ENCODE measurements at places on chromosomes 2 and 18.

- no peak for DNase-seq
Measured at GRCh38 chr2:105183555-105184323, 57.8 kb upstream of the GPR45 start.

GRCh38 chr18:62426191-62426488 lies 96.7 kb upstream of the ZCCHC2 start:
- DNase-seq, result no peak

DNA sequence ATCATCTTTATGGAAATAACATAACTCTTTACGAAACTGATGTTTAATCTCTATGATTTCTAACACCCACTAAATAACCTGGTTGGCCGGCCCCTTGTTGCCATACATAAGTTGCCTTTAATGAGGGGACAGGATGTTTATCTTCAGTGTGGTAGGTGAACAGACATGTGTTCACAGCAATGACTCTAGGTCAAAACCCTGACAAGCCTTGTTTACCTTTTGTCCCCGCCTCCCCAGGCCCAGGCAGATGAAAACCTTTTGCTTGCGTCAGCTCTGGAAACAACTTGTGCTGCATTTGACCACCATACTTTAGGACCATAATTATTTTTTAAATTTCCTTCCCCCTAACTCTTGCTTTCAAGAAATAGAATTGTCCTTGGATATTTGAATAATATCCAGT lies 2.9 kb upstream of the DSG4 start:
- no peak for DNase-seq

- DNase-seq, result no peak
Measured at GRCh38 chr2:36380624-36381481, 25.3 kb downstream of the CRIM1 start.

DNA sequence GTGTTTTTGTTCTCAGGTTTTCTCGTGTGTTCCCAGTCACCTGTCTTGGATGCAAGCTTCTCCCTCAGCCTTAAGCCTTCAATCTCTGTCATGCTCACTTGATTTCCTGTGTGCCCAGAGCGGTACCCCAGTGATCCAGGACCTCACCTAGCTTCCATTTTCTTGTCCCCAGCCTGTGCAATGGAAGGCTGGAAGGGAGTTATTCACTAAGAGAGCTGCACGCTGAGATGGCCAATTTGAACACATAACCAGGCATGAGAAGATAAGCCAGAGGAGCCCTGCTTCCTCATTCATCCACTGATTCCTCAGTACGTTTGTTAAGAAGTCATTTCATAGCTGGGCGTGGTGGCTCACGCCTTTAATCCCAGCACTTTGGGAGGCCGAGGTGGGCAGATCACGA lies 130.8 kb upstream of the SERPINE2 start:
- no peak for DNase-seq

DNA sequence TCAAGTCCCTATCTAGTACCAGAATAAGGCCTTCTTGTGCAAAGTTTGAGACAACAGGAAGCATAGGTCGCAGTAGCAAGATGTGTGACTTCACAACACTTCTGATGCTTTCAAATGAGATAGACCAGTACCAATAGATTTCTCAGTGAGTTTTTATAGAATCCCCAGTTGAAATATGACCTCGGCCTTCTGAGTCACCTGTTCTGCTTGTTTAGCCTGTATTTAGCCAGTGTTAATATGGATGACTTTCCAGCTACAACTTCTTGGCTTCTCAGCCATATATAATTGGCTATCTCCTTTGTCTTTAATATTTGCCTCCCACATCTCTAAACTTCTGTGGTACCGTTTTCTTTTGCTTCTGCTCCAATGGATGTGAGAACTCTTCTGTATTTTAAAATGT lies 113.8 kb downstream of the KYNU start:
- no peak for DNase-seq

GRCh38 chr2:134173338-134174016 lies 80.4 kb upstream of the MGAT5 start:
- DNase-seq, result no peak

Measured in activated T-cell treated with anti-CD3 and anti-CD28 coated beads for 24 hours (primary cell).